NCI-H187 treated with DMSO at 0.1 percent for 48 hours (cell line): ENCODE measurements at places on chromosomes 11 and 22.

DNA sequence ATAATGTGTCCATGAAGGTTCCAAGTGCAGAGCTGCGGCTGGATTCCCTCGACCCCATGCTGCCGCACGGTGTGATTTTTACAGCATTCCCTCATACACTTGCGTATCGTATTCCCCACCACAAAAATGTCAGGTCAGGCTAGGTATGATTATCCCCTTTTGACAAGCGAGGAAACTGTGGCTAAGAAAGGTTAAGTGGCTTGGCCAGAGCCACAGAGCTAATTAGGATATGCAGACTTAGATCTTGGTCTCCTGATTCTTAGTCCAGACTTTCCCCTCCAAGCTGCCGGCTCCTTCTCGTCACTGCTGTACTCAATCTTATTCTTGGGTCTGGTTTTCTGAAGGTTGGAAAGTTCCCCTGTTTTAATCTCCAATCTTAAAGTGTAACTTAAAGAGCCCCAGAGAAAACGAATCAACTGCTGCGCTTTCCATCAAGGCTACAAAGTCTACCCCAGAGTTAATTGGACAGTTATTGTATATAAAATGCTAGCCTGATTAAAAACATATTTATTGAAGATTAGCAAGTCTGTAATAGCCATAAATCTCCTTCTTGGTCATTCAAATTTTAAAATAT, 176.6 kb downstream of the ADAMTS15 start:
- no peak for DNase-seq

DNA sequence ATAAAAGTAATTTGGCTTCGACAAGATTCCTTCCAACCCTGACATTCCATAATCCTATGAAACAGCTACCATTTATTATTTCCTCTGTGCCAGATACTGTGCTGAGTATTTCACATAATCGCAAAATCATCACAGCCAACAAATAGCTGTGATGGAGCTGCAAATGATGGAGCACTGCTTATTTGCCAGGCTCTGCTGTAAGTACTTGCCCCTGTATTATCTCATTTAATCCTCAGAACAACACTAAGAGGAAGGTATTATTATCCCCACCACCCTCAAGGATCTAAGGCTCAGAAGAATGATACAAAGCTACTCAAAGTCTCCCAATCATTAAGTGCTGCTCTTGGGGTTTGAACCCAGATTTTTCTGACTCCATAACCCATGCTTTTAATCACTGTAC, 145.5 kb downstream of the CCDC34 start:
- DNase-seq = no peak

DNA sequence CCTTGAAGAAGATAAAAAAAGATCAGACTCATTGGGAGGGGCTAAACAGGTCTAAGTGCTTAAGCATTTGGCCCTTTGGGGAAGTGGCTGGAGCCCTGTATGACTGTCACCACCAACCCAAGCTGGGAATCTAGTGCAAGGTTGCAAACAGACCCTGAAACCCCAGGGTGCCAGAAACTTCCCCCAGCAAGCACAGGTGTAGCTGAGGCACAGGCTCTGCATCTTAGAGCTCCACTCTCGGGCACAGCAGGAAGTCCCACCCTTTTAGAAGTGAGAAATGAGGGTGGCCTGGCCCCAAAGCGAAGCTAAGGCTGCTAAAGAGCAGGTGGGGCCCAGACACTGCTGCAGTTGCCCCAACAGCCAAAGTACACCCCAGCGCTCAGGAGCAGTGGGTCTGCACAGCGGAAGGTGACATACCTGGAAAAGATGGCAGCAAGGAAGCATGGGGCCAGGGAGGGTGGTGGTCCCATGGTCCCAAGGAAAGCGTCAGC, 5.8 kb upstream of the KDM2A start:
- no peak for DNase-seq

DNA sequence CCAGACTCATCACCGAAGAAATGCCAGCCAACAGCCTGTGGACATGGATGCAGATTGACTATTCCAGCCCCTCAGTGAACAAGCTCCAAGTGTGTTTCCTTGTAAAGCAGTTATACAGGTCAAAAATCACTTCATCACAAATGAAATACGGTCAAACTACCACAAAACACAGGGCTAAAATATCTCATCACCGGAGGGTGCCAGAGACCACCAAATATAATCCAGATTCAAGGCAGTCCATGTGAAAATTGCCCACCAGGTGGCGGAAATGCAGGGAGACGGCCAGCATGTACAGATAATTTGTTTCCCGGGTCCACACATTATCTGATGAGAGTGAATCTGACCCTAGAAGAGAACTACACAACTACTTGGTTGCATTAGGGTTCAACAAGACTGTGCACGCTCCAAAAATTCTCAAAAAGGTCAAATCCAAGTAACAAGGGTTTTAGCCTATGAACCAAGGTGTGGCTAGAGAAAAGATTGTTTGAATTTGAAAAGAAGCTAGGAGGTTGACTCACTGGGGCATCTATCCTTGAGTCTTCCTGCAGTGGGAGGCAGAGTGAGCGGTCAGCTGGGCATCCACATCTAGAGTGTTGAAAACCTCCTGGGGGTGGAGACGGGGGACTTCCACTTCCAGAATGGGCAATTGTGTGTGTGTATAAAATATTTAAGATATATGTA, 71.7 kb downstream of the IGLL5 start:
- no peak for DNase-seq

DNA sequence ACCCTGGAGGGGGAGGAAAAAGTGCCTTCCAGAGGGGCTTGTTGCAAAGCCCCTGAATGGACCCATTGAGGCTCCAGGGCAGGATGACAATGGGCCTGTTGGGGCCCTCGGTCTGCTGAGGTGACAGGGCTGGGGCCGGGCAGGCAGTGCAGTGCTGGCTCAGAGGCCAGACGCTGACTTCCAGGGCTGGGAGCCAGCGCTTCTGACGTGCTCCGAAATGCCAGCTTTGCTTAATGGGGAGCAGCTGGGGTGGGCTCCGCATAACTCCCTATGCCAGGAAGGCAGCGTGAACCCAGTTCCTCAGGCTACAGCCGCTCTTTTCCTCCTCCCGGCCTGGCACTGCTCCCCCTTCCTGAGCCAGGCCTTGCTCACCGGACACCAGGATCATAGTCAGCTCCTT, 17.7 kb downstream of the NAV2 start:
- DNase-seq = no peak

DNA sequence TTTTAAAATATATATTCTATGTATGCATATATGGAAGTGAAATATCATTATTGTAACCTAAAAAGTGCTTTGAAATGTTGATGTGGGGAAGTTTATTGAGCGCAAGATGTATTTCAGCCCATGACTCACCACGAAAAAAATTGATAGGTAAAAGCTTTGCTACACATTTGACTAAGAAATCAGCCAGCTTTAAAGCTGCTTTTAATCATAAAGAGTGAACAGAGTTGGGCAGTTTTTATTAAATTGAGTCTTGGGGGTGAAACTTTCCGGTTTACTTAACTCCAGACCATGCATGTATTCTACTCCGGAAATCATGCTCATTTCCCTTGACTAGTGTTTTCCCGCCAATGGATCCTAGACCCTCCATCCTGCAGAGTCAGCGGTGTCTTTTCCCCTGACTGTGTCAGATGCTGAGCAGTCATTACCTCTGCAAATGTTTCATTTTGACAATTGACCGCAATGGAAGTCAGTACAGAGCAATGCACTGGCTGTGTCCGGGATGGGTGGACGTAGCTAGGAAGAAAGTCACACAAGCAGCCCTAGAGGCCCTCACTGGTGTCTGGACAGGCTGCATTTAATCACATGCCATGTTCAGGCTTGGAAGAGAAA, 47.2 kb upstream of the MPEG1 start:
- no peak for DNase-seq
